ENCODE measurements at places on chromosomes 7 and 10.

GRCh38 chr7:2405601-2406345, 2.4 kb downstream of the CHST12 start:
- DNase-seq: no peak

- DNase-seq: peak; percentile 100
Measured at GRCh38 chr7:129665013-129665401, 53.5 kb downstream of the NRF1 start.

DNA sequence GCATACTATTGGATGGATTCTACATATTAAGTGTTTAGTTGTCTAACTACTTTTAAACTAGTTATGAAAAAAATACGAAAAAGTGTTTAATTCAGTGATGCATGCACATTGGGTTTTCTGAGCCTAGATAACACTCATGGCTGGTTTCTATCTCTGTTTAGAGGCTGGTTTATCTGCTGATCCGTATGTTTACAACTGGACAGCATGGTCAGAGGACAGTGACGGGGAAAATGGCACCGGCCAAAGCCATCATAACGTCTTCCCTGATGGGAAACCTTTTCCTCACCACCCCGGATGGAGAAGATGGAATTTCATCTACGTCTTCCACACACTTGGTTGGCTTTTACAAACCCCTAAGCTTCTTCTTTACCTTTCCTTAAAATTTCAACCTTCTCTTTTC, 10.2 kb downstream of the GPNMB start:
- no peak for DNase-seq

GRCh38 chr10:131735577-131735976, 165.2 kb upstream of the PPP2R2D start:
- DNase-seq: no peak

DNA sequence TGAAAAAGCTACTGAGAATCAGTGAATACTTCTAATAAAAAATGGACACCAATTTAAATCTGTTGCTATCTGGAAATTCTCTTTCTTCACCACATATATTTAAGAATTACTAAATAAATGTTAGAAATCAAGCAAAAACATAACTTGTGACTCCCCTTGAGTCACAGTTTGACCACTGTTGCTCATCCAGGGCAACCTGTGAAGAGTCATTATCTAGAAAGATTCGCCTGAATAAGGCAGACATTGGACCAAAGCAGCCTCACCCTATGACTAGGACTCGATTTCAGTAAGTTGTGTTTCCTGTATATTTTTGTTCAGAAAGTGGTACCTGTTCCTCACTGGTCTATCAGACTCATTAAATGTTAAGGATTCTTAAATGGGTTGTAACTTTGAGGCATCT, 572.4 kb downstream of the ATRNL1 start:
- DNase-seq: peak; percentile 4

GRCh38 chr10:3464760-3465405, 292.3 kb upstream of the PITRM1 start:
- DNase-seq: no peak

DNA sequence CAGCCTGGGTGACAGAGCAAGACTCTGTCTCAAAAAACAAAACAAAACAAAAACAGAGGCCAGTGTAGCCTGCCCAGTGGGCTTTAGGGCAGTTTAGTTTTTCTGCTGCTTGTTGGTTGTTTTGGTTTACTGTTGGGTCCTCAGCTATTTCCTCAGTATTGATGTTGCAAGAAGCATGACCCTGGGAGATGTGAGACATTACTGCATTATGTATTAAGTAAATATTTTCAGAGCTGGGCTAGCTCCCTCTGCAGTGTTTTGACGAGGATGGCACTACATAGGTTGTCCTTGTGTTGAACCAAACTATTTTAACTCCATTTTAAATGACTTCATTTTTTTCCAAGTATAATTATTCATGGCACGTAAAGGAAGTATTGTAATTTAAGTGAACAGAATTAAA, 4.8 kb downstream of the AKAP9 start:
- no peak for DNase-seq

DNA sequence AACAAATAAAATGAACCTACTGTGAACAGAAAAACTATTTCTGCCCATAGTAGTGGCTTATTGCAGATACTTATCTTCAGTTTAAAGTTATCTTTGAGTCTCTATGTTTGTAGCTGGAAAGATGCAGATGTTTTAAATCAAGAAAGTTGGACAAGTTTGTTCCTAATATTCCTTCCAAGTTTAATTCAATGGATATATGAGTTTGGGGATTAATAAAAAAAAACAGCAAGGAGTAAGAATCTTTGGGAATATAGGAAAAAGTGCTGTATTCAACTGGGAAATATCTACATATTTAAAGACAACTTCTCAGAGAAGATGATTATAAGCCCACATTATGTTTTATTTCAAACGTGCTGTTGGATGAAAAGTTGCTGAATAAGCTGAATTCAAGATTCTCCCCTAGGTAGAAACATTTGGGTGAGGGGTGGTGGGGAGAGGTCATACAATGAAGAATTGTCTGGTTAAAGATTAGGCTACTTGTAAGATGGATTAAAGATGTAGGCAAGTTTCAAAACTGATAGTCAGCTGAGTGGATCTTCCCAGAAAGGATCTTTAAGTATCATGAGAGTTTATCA, 1135.2 kb downstream of the CNTNAP2 start:
- DNase-seq: no peak

- DNase-seq: no peak
Measured at GRCh38 chr7:121105262-121105661, 116.8 kb downstream of the CPED1 start.

DNA sequence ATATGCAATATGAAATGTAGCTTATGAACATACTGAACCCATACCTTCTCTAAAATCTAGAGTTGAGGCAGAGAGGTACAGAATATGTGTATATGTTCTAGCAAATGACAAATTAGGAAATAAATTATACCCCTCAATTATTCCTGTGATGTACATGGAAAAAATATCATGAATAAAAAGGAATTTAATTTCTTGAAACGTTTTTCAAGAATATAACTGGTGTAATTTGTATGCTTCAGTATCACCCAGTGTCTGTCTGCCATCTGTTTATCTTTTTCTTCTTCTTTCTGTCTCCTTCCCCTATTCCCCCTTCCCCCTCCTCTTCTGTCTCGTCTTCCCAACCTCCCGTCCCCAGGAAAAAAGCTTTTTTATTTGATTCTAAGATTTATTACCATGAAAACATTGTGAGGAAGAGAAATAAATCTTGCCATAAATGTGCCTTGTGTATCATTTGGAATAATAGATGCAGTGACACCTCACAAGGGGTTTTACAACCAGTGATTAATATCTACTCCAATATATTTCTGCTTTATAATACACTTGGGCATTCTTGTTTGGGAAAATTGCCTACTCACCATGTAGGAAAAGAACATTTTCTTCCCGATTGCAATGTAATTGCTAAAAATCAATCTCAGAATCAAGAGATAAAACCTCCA, 12.2 kb downstream of the LANCL2 start:
- no peak for DNase-seq

GRCh38 chr7:75590373-75591005, 98.4 kb downstream of the SPDYE5 start:
- DNase-seq: no peak

DNA sequence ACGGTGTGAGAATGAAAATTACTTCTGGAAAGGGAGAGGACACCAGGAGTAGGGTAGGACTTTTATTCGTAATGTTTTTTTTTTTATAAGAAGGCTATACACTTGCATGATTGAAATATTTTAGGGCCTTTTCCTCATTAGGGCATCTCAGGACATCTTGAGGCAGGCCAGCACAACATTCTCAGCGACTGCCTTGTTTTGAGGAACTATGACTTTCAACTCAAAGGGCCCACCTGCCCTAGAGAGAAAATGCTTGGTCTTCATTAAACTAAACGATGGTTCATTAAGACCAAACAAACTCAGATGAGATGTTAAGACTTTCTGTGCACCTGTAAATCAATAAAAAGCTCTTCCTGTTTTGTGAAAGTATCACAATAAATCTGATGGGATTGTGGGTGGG, 11.3 kb downstream of the NOD1 start:
- DNase-seq: no peak

DNA sequence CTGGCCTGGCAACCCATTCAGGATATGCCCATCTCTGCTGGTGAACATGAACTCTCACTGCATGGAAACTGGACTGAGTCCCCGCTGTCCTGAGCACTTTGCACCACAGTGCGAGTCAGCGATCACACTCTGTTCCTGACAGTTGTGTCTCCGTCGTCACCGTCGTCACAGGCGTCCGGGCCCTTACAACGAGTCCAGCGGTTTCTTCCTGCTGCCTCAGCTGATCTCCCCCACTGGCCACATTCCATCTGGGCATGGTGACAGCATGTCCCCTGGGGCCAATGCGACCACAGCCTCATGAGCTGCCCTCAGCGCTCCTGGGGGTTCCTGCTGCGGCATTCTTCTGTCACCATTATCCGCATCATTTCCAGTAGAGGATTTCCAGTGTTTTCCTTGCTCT, 76.8 kb upstream of the KLF6 start:
- peak; percentile 40 for DNase-seq

DNA sequence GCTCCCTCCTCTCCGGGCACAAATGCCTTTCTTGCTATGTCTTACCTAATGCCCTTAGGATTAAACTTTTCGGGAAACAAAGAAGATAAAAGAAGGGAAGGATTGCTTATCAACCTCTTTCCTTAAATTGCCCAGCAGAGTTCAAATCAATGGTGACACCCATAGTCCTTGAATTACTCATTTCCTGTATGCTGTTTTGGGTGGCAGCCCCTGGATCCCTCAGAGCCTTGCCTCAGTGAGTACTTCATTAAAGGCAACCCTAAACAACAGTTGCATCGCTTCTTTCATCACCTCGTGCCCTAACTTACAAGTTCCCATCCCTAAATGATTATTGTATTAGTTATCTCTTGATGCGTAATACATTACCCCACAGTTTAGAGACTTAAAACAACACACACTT, 31.6 kb upstream of the WAPL start:
- DNase-seq: no peak

- no peak for DNase-seq
Measured at GRCh38 chr7:157495594-157495993, 158.8 kb downstream of the DNAJB6 start.

- no peak for DNase-seq
Measured at GRCh38 chr7:131781-132482, 60.4 kb upstream of the FAM20C start.

DNA sequence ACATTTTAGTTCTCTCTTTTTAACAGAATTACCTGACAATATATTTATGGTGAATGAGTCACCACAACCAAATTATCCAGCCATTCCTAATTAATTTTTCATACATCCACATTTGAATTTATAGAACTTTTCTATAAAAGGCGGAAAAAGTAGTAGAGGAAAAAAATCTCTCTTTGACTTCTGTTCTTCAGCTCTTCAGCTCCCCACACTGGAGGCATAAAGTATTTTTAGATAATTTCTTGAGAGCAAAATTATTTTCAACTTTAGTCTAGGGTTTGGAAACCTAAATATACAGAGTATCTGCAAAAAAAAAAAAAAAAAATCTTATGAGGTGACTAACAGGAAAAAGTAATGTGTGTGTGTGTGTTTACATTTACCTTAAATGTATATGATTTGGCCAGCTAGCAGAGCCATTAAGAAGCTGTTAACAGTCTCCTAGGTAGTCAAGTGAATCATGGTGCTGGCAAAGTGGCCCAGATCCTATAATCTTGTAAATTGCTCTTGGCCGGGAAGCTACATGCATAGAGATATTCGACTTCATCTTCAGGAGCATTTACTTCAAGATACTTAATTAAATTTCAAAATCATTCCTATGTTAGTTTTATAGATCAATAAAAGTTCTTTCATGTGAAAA, 383.1 kb upstream of the STEAP1 start:
- DNase-seq: no peak

DNA sequence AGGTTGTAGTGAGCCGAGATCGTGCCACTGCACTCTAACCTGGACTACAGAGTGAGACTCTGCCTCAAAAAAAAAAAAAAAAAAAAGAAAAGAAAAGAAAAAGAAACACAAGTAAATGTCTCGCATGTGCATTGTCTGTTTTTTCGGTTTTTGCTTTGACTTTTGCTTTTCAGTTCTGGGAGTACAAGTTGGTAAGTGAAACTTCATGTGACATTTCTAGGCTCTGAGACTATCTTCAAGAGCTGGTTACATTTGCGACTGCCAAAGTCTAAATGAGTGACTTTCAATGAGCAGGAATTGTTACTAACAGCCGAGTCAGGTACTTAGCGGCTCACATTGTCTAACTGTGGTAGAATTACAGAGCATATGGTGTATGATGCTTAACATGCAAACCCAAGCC, 107.0 kb upstream of the CELF2 start:
- DNase-seq: no peak

- no peak for DNase-seq
Measured at GRCh38 chr10:70917635-70918034, 29.3 kb upstream of the PCBD1 start.

Data from Daoy (cell line).